SK-MEL-5 (cell line): ENCODE measurements at places on chromosomes 2 and 18.

DNA sequence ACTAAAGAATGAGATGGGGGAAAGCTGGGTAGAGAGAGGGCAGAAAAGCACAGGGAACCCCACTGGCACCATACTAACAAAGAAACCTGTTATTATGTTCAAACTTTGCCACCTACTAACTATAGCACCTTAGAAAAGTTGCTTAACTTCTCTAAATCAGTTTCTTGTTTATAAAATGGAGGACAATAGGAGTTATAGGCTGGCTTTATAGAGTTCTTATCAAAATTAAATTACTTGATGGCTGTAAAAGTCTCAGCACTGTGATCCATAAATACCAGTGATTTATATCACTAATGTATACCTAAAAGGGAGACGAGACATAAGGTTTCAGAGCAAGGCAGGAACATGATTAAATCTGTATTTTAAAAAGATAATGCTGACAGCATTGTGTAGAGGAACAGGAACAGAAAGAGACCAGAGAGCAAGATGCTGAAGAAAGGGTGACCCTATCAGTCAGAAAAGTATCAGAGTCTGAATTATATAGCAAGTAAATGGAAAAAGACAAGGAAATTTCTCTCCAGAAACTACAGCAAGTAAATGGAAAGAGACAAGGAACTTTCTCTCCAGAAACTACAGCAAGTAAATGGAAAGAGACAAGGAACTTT lies 29.1 kb downstream of the PRKD3 start:
- DNase-seq: no peak

- DNase-seq: no peak
Measured at GRCh38 chr2:156464106-156464505, 27.9 kb downstream of the GPD2 start.

- no peak for DNase-seq
Measured at GRCh38 chr2:224438726-224439125, 36.8 kb upstream of the FAM124B start.

DNA sequence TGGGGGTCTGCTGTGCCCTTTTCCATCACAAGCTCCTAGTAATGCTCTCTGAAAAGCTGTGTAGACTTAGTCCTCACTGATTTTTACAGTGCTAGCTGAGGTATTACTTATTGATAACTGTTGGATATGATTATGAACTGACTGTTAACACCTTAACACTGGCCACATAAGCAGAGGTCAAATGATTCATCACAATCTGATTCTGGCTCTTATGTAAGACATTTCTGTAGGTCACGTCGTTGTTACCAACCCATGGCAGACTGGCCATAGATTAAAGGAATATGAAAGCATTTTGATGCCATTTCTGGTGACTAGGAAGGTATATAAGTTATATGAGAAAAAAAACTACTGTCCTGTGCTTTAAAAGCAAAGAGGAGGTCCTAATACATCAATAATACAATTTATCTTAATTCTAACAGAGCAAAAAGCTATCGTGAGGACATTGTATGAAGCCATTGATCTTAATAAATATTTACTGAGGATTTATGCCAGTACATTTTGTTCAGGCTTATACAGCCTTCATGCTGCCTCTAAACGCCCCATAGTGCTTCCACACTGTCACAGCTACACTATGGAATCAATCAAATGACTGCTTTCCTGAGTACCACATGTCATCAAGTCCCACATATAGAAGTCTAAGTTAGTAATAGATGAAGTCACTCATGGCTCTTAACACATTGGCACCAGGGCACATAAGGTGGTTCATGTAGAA lies 6.9 kb upstream of the RND3 start:
- DNase-seq: no peak

- no peak for DNase-seq
Measured at GRCh38 chr2:86650188-86650587, 26.5 kb upstream of the RNF103 start.

GRCh38 chr2:238304116-238304515 lies 15.7 kb upstream of the PER2 start:
- DNase-seq: no peak

DNA sequence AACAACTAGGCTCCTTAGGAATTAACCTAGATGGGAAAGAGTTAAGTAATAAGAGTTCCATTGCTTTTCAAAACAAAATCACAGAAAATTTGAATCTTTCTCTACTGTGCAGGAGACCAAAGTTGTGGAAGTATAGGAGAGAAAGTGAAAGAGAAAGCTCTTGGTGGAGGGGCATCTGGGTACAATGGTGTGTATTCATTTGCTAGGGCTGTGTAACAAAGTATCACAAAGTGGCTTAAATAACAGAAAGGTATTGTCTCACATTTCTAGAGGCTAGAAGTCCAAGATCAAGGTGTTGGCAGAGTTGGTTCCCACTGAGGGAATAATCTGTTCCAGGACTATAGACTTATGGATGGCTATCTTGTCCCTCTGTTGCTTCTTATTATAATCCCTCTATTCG lies 50.5 kb upstream of the GORASP2 start:
- peak; percentile 21 for DNase-seq

GRCh38 chr2:162226836-162227235 lies 16.4 kb downstream of the FAP start:
- DNase-seq: no peak

- DNase-seq: no peak
Measured at GRCh38 chr2:22952656-22953225, 432.2 kb upstream of the KLHL29 start.

DNA sequence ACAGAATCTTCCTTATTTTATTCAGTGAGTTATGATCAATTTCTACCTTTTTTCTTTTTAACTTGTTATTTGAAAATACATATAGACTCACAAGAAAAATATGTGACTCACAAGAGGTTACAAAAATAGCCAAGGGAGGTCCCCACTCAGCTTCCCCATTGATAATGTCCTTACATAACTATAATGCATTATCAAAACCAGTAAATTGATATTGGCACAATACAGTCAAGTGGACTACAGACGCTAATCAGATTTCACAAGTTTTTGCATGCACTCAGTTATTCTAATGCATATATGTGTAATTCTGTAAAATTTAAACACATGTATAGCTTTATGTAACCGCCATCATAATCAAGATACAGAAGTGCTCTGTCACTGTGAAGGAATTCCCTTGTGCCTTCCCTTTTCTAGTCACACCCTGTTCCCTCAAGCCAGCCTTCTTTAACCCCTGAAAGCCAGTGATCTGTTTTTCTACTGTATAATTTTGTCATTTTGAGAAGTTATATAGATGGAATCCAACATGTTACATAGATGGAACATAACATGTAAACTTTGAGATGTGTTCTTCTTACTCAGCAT lies 118.4 kb downstream of the ALMS1 start:
- no peak for DNase-seq

GRCh38 chr2:48819206-48819735 lies 63.7 kb upstream of the LHCGR start:
- DNase-seq: no peak

- DNase-seq: no peak
Measured at GRCh38 chr2:238843476-238843875, 4.4 kb upstream of the TWIST2 start.

DNA sequence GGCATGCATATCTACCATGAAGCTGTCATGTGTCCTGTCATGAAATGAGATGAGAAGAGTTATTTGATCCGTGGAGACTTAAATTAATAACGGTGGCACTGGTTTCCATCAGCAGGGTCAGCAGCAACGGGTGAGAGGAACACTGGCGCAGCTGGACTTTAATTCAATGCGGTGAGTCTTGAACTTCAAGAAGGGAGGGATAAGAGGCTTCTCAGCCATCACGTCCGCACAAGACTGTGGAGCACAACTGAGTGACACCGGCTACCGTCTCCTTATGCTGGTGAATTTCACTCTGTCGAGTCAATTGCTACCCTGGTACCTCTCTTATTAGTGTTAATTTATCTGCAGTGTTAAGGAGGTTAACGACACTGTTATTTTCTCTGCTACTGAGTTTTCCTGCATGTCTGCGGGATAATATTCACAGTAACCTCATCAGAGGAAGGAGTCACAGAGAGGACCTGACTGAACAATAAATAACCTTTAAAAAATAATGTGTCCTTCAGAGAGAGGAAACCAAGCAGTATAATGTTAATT lies 236.8 kb downstream of the EPHA4 start:
- DNase-seq: no peak

DNA sequence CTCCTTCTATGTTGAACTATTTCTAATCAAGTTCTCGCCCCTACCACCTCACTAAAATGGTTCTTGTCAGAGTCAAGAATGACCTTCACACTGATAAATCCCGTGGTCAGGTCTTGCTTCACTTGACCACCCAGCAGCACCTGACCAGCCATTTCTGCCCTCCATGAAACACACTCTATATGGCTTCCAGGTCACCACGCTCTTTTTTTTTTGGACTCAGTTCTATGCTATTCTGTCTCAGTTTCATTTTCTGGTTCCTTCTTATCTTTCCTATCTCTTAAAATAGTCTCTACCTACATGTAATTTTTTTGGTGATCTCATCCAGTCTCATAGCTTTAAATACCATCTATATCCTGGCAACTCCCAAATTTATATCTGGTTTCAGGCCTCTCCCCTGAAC lies 11.4 kb downstream of the EIF2AK3 start:
- no peak for DNase-seq

GRCh38 chr2:5077479-5078089 lies 614.6 kb upstream of the SOX11 start:
- DNase-seq: no peak

GRCh38 chr2:15389895-15390294 lies 171.2 kb downstream of the NBAS start:
- no peak for DNase-seq

DNA sequence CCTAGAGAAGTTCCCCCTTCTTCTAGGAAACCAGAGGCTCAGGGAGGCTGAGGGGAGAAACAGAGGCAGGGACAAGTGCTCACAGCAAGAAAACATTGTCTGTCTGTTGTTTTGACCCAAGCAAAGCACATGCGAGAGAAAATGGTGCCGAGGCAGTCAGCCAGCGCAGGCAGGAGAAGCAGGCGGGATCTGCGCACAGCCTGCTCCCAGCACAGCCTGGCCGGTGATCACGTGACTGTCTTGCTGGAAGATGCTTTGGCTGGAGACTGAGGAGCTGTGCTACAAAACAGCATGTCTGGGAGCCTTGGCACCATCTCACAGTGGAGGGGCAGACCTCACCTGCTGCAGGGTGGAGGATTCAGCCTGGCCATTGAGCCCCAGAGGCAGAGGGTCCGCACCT lies 93.7 kb upstream of the MYCN start:
- DNase-seq: no peak

- DNase-seq: no peak
Measured at GRCh38 chr18:67183398-67183797, 333.1 kb downstream of the DSEL start.

DNA sequence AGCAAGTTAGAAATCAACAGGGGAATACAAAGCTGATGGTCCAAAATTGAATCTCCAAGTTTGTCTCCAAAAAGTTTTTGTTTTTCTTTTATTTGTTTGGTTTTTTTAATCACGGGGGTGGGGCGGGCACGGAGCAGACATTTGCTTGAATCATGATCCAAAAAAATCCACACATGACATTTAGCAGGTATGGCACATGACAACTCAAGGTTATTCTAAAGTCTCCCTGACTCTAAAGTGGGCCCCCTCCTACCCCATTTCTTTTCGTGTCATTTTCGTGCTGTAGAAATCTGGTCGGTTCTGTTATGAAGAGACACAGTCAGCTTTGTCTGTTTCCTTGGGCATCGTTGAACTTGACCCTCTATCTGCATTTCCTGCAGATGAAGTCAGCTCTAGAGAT lies 14.6 kb downstream of the RNU4ATAC start:
- DNase-seq: no peak

- no peak for DNase-seq
Measured at GRCh38 chr2:189092936-189093335, 86.6 kb downstream of the COL5A2 start.

DNA sequence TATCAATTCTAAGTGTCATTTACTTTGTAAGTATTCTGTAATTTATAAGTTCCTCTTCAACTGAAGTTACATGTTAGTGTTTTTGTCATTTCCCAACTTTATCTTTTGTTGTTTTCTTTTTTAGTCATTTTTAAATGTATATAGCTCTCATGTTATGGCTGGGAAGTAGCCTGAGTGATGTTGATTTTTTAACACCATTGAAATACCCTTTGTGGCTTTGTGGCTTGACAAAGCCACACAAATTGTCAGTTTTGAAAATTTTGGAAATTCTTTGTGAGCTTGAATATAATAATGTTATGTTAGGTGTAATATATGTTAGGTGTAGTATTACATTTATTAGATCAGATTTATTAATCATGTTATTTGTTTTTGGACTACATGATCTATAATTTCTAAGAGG lies 16.7 kb downstream of the DNAJC10 start:
- no peak for DNase-seq

DNA sequence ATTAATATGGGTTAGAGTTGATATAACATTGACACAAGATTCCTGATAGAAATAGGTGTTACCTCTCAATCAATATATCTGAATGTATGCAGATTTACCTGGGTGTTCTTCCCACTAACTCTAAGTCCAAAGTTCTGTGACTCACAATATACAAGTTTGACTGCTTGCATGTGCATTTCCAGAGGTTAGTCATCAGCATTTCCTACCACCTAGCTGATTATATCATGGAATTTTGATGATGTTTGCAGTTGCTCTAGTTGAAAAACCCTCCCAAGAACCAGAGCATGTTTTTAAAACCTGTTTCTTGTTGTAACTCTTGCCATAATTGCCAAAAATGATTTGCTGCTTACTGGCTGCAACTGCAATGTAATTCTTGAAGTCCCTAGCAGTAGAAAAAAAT lies 15.0 kb upstream of the DSG1 start:
- no peak for DNase-seq
